Right lung (tissue), 10 donors: ENCODE measurements at places on chromosomes 11 and 22. TPM values are rescaled to one million over a fixed set of nuclear protein-coding genes. Genes with fewer than 3 reads are reported as not detected.

CCDC188 gene
- 1.5 TPM for polyA plus RNA-seq

WNT7B gene
- 18.1 TPM for polyA plus RNA-seq

APOL3 gene
- 38.9 TPM for polyA plus RNA-seq

CDON gene
- polyA plus RNA-seq, result 10.4 TPM

BRSK2 gene
- 0.55 TPM for polyA plus RNA-seq

PNPLA3 gene
- polyA plus RNA-seq, result 0.69 TPM

PIWIL4 gene
- polyA plus RNA-seq, result 8.3 TPM

CCDC87 gene
- 0.15 TPM for polyA plus RNA-seq

BIK gene
- 0.90 TPM for polyA plus RNA-seq

ANGPTL5 gene
- 0.13 TPM for polyA plus RNA-seq
